Activated CD8-positive, alpha-beta T cell treated with anti-CD3 and anti-CD28 coated beads for 36 hours (primary cell): ENCODE measurements at places on chromosomes 3 and 15.
A peak's percentile ranks its signal among the peaks of the same experiment; 100 is the strongest.

DNA sequence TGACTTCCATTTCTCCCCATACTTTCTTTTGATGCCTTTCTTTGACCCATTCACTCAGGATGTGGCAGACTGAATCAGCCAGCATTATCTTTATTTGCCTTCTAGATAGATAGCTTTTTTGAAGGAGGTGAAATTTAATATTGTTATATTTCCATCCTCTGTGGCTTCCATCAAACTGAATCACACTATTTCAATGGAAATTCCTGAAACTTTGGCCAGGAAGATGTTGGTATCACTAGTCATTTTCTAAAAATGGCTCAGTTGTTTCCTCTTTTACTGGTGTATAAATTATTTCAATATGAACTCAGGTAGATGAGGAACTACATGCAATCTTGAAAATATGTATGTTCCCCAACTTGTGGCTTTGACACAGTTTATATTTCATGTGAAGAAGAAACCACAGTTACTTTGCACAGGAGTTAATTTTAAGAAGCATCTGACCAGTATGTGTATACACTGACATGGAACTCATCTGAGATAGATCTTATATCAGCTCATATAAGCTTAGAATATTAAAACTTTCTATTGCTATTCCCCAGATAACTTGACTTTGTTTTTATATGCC is 248.3 kb downstream of the CGGBP1 start:
- DNase-seq = no peak

DNA sequence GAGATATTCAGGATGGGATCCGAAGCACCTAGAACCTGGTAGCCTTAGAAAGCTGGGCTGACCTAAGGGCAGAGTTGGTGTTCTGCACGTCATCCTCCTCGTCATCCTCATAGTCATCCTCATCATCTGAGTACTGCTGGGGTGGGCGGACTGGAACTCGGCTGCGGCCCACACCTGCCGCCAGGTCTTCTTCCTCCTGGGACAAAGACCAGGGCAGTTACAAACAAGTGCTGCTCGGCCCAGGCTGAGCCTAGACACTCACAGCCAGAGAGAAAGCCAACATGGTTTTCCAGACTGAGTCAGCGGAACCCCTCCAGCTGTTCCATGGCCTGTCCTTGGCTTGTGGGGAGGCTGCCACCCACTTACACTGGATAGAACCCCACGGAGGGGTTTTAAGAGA is 40.5 kb downstream of the SEMA3G start:
- DNase-seq = no peak

- DNase-seq = no peak
Measured at GRCh38 chr15:34782901-34783300, 12.4 kb downstream of the ACTC1 start.

- DNase-seq = peak; percentile 89
Measured at GRCh38 chr15:38688761-38689160, 124.1 kb upstream of the RASGRP1 start.

GRCh38 chr3:128113817-128114794 is 9.5 kb downstream of the RUVBL1 start:
- no peak for DNase-seq

DNA sequence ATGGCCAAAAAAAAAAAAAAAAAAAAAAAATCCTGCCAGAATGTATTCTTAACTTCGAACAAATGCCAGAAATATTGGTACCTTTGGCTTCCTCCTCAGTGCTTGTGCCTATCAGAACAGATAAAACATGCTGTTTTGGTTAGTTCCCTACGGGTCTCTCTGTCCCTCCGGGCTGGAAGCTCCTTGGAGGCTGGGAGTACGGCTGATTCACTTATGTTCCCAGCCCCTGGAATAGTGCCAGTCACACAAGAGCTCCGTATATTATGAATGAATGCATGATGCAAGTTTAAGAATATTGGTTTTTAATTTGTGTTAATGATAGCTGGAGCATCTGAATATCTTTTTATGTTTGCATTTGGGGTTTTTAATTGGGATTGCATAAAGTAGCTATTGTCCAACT is 44.0 kb downstream of the NR2F2 start:
- no peak for DNase-seq

DNA sequence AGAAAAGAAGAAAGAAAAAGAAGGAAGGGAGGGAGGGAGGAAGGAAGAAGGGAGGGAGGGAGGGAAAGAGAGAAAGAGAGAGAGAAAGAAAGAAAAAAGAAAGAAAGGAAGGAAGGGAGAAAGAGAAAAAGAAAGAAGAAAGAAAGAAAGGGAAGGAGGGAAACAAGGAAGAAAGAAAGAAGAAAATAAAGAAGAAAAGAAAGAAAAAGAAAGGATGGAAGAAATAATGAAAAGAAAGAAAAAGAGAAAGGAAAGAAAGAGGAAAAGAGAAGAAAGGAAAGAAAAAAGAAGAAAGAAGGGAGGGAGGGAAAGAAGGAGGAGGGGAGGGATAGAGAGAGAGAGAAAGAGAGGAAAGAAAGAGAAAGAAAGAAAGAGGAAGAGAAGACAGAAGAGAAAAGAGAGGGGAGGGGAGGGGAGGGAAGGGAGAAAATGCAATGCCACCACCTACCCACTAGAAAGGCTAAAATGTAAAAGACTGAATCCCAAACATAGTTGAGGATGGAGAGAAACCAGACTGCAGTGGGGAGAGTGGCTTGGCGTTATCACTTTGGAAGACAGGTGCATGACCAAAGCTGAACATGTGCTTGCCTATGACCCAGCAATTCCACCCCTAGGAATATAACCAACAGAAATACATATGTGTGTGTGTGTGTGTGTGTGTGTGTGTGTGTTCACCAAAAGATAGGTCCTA is 66.9 kb upstream of the KLF13 start:
- no peak for DNase-seq

- DNase-seq = no peak
Measured at GRCh38 chr15:100863796-100864267, 15.8 kb upstream of the ALDH1A3 start.

- DNase-seq = no peak
Measured at GRCh38 chr3:66748175-66748876, 247.5 kb upstream of the LRIG1 start.

GRCh38 chr3:102192575-102192974 is 242.2 kb upstream of the ZPLD1 start:
- DNase-seq = no peak

DNA sequence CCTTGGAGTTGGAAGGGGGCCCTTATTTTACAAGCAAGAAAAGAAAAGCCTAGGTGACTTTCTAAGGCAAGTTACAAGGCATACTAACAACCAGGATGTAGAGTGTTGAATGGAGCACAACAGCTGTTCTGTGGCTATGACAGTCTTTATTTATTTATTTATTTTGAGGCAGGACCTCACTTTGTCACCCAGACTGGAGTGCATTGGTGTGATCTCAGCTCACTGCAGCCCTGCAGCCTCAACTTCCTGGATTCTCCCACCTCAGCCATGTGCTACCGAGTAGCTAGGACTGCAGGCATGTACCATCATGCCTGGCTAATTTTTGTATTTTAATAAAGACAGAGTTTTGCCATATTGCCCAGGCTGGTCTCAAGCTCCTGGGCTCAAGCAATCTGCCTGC is 973.4 kb downstream of the ROBO1 start:
- no peak for DNase-seq

GRCh38 chr3:144011251-144011799 is 39.7 kb downstream of the DIPK2A start:
- no peak for DNase-seq

- DNase-seq = no peak
Measured at GRCh38 chr3:175108613-175109151, 249.5 kb downstream of the NAALADL2 start.

DNA sequence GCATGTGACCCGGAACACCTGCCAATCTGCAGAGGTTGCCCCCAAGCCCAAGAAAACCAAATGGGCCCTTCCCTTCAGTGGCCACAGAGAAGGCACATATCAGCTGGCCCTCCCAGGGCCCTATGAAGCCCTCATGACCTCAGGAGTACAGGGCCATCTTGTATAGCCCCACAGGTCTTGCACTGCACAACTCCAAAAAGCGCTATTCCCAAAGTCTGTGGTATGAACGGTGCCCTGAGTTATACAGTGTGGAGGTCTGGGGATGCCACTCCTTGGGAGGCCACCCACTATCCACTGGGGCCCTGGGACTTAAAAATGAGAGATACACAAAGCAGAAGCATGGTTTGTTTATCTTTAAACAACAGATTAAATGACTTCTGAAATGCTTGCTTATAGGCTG is 61.5 kb downstream of the CAPN7 start:
- no peak for DNase-seq

DNA sequence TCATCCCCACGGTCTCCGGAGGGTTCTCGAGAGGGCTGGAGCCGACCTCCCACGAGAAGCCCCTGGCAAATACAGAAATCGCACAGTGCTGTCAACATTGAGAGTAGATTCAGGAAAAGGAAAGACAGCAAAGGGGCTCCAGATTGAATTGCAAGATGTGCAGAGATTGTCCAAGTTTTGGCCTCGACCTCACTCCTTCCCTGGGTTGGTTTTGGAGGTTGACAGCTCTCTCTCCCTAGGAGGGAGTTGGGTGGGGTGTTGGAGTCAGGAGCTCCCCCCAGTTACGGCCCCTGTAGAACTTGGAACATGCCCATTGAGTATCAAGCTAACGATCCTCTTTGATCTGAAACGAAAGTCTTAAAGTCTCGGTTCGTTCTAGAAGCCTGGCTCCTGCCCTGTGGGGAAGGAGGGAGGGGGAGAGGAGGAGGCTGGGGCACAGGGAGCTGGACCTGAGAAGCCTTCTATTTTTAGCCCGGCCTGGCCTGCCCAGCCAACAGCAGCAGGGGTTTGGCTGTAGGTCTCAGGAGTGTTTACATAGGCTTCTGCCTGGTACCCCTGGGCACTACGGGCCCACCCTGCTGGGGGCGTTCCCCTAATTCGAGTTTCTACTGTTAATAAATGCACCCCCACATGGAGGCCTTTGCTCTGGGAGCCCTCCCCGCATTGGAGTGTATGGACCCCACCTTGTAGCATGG is 672 bp upstream of the KY start:
- DNase-seq = no peak

DNA sequence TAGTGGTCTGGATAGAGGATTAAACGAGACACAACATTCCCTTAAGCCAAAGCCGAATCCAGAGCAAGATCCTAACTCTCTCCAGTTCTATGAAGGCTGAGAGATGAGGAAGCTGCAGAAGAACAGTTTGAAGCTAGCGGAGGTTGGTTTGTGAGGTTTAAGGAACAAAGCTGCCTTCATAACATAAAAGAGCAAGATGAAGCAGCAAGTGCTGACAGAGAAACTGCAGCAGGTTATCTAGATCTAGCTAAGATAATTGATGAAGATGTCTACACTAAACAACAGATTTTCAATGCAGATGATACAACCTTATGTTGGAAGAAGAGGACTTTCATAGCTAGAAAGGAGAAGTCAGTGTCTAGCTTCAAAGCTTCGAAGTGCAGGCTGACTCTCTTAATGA is 14.8 kb upstream of the GASK1A start:
- no peak for DNase-seq
